ENCODE measurements at places on chromosomes 7 and 10.

DNA sequence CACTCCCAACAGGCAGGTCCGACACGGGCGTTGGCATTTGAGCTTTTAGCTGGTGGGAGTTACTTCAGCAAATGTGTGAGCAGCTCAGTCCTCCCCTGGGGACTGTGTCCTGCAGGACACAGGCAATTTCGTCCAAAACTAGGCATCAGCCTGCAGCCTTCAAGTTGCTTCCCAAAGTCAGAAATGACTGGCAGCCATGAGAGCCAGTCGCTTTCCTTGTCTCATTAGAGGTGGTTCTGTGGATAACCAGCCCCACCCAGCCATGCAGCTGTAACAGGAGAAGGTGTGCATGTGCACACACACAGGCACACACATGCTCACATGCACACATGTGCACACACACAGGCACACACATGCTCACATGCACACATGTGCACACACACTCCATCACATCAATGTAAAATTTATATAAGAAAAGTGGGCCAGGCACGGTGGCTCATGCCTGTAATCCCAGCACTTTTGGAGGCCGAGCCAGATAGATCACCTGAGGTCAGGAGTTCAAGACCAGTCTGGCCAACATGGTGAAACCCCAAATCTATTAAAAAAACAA lies 138.8 kb upstream of the TCERG1L start:
- no peak for DNase-seq

GRCh38 chr7:150668472-150668911 lies 17.0 kb upstream of the GIMAP2 start:
- no peak for DNase-seq

DNA sequence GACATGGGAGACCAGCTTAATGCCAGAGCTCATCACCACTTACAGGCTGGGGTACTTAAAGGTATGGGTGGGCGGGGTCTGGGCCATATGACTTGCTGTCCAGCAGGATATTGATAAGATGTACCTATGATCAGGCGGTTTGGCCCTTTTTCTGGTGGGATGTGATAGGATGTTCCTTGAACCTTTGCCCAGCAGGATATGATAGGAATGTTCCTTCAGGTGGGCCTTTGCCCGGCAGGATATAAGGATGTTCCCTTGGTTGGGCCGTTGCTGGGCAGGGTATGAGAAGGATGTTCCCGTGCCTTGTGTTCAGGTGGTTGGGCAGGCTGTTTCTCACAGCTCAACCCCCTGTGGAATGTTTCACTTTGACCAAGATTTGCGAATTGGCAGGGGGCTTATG lies 187.2 kb upstream of the CXCL12 start:
- DNase-seq, result no peak

- no peak for DNase-seq
These were observed 139.6 kb downstream of the PTPN20 start for GRCh38 chr10:47050618-47051455.

DNA sequence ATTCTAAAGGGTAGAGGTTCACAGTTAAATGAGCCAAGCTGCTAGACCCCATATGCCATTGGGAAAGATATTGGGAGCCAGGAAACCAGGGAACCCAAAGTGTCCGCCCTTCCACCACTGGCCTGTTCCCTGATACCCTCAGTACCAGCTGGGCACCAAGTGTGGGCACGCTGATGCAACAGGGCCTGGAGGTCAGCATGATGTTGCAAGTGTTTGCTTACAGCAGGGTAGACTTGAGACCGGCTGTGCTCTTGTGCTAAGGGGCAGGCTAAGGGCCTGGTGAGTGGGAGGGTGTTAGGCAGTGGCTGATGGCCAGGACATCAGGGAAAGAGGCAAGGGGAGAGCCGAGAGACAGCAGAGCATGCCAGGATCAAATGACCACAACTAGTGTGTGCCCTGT lies 21.0 kb upstream of the MYL7 start:
- no peak for DNase-seq

GRCh38 chr7:95921543-95921942 lies 149.2 kb downstream of the DYNC1I1 start:
- no peak for DNase-seq

DNA sequence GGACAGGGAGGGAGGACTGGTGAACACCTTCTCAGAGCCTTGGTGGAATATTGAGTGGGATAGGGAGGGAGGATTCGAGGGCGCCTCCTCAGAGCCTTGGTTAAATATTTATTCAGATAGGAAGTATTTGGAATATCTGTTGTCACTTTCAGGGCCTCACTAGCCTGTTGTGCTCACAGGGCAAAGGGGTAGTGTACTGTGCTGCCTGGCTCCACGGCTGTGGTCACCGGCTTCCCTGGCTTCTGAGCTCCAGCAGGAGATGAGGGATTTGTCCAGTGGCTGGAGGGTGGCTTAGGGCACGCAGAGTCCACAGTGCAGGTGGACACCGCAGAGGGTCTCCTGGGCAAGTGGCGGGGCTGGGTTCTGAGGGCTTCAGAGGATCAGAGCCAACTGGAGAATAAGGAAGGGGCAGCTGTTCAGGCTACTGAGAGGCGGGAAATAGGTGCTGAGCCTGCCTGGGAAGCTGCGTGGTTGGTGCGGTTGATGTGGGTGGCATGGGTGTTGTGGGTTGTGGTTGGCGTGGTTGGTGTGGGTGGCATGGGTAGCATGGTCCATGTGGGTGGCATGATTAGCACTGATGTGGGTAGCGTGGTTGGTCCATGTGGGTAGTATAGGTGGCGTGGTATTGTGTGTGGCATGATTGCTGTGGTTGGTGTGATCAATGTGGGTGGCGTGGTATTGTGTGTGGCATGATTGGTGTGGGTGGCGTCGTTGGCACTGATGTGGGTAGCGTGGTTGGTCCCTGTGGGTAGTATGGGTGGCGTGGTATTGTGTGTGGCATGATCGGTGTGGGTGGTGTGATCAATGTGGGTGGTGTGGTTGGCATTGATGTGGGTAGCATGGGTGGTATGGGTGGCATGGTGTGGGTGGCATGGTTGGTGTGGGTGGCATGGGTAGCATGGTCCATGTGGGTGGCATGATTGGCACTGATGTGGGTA lies 16.7 kb downstream of the INPP5A start:
- no peak for DNase-seq

- no peak for DNase-seq
These were observed 44.4 kb downstream of the TACR2 start for GRCh38 chr10:69372126-69372980.

GRCh38 chr10:119669975-119670640 lies 18.9 kb downstream of the BAG3 start:
- no peak for DNase-seq

DNA sequence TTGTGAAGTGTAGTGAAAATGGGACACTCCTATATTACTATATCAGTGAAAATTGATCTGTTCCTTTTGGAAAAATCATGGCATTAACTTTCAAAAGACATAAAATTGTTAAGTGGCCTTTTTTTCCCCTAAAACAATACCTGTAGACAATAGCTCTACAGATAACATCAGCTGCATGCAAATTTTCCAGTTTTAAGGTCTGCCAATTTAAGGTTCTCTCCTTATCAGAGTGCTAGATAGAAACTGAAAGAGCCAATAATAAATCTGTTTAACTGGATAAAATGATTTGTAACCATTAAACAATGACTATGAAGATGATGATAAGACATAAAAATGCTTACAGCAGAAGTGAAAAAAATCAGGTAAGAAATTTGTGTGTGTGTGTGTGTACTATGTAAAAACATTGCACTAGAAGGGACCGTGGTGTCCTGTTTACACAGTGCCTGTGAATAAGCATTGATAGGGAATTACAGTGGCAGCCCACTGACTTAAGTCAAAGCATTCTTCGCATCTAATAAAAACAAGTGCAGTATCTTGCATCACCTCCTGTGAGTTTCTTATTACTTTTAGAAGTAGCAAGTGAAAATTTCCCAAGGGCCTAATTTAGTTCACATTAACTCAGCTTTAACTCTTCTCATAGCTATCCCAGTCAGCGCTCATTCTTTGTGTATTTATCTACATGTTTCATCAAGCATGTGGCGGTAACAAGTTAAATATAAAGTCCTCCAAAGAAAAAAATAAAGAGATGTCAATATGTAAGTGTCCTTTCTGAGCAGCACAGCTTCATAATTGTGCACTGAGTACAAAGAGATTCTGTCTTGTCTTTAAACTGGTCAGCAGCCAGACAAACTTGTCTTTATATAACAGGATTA lies 261.9 kb downstream of the ARL4A start:
- peak; percentile 5 for DNase-seq

GRCh38 chr7:86949052-86949778 lies 110.2 kb downstream of the ELAPOR2 start:
- DNase-seq, result no peak

- DNase-seq, result no peak
These were observed 576.4 kb downstream of the GRID1 start for GRCh38 chr10:85789982-85790789.

DNA sequence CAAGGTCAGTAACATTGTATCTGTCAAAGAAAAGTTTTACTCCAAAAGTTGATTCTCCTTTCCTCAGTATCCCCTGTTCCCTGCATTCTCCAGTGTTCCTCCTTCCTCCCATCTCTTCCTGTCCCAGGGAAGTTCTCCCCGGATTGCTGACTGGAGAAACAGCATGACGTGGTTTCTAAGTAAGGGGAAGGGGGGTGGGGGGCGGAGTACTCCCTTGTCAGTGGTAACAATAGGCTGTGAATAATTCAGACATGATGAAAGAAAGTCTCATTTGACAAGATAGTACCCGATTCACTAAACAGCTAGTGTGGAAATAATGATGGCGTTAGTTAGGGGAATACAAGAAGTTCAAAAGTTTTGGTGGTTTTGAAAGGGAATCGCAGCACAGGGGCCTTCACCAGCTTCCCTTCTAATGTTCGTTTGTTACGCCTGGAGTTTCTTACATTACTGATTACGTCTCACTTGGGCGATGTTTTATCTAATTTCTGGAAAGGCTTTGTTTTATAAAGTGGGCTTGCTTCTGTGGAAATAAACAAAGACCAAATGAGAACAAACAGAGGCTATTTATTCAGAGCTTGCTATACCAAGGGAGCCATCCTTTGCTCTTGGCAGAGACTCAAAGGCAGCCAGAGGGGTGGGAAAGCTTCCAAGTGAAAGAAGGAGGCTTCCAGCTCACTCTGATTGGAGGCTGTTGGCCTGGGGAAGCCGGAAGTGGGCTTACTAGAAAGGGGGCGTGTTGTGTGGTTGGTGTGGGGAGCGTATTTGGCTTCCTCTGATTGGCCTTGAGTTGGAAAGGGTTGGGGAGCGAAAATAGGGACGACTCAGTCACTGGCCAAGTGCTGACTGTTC lies 453.7 kb downstream of the SDK1 start:
- DNase-seq, result peak; percentile 84

DNA sequence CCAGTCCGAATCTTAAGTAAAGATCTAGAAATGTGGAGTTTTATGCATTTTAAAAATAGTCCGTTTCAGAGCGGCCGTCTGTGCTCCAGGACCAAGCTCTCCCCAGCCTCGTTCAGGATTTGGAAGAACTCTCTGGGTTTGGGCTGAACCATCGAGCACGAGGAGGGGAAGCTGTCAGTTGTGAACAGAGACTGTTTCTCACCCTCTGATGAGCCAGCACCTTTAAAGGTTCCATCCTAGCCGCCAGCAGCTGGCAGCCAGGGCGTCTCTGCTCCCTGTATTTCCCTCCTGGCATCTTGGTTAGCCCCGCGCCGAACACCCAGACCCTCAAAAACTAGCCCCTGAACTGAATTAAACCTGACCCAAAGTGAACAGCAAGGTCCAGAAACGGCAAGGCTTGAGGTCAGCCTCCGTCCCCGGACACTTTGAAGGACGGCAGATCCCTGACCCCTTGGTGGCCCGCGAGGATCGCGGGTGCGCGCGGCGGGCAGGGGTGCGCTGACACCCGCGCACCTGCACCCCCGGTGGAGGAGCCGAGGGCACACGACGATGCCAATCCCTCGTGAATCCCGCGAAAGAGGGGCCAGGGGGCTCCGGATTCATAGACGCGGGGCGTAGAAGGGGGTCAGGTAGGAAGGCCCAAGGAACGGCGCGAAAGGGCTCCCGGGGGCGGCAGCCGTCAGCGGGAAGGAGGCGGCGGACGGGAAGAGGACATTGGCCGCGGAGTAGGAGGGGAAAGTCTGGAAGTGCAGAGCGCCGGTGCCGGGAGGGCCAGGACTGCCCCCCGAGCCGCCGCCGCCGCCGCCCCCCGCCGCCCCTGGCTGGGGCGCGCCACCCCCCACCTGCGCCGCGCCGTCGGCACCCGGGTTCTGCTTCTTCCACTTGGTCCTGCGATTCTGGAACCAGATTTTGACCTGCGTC lies 2.7 kb downstream of the NKX1-2 start:
- DNase-seq, result no peak

- DNase-seq, result peak; percentile 74
These were observed 1.6 kb downstream of the FZD8 start for GRCh38 chr10:35640474-35640873.

DNA sequence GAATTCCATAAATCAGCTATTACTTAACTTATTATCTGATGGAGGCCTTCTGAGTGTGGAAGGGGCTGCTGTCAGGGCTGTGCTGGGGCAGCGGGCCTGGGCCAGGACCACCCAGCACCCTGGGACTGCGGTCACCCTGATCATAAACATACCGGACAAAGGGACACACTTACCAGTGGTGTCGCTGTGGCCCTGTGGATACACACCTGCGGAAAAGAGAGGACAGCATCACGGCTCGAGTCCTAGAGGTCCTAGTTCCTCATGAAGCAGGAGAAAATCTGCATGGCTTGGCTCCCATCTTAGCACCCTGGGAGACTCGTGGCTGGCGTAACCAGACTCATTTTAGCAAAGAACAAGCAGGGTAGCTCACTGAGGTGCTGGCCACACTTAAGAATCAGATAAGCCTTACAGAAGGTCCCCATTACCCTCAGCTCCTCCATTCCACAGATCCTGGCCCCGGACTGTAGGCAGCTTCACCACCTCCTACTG lies 17.7 kb downstream of the IL15RA start:
- no peak for DNase-seq

DNA sequence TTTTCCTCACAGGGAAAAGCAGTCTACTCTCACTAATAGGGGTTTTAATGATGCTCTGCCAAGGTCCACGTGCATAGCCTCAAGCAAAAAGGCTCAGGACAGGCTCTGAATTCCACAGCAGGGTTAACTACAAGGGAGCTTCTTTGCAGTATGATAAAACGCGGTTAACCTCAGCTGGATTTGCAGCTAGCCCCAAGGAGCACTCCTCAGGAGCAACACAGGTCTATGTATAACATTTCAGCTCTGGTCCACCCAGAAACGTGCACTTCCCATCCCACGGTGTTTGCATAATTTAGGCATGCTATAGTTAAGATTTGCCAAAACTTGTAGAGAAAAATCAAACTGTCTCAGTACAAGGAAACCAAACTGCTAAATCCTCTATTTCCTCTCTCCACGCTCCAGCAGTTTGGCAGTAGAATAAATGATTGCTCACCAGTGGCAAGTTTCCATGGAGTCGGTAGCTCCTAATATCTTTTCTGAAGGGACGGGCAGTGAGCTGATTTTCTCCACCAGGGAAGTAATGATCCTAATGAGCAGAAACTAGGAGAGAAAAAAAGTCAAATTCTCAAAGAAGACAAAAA lies 13.1 kb upstream of the ASB4 start:
- peak; percentile 54 for DNase-seq

GRCh38 chr7:84913731-84914130 lies 273.1 kb downstream of the SEMA3D start:
- DNase-seq, result no peak

GRCh38 chr7:85479918-85480643 lies 293.2 kb upstream of the SEMA3D start:
- no peak for DNase-seq
